ENCODE measurements at places on chromosomes 1 and 21.

DNA sequence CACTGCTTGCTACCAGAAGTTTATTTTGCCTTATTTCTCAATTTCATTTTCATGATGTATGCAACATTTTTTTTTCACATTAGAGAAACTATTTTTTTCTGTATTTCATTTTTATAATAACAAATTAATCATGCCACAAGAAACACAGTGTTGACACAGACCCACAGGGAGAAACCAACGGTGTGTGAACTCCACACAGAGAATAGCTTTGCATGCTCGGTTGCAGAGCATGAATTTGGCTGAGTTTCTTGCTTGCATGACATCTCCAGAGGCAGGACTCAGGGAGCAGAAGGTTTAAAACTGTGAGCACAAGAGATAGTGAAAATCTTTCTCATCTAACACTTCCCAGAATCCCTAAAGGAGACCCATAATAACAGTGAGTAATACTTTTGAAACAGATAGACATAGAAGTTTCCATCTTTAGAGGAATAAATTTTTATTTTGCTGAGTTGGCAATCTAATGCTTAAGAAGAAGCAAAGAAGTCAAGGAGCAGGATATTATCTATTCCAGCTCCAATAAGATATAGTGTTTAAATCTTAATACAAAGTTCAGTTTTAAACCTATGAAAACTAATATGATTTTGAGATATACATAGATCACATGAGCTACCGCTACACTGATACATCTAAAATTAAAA lies 890.9 kb downstream of the MRPL39 start:
- no peak for DNase-seq

GRCh38 chr1:206435445-206435844 lies 34.8 kb upstream of the IKBKE start:
- no peak for DNase-seq

GRCh38 chr1:208136459-208137182 lies 107.6 kb downstream of the PLXNA2 start:
- no peak for DNase-seq

DNA sequence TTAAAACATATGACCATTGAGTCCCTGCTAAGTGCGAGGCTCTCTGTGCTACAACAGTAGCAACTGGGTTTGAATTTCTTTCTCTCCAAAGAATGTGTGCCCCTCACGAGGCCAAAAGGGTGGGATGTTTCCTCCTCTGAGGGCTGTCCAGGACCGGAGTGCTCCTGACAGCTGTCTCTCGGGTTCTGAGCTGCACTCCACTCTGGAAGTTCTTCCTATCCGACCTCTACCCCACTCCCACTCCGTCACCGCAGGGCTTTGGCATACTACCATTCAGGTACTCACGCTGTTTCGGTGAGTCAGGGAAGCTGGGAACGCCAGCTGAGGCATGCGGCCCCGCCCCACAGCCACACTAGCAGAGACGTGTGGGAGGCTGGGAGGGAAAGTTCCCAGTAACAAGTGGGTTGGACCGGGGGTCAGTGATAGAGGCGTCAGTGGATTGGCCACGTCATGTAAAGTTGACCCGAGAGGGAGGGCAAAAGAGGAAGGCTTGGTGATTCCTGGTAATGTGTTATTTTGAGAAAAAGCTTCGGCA lies 705 bp upstream of the SLC50A1 start:
- peak; percentile 28 for DNase-seq

- DNase-seq = no peak
These were observed 44.2 kb downstream of the MAP3K7CL start for GRCh38 chr21:29174607-29175013.

- no peak for DNase-seq
These were observed 3.2 kb upstream of the NPL start for GRCh38 chr1:182786223-182786994.

DNA sequence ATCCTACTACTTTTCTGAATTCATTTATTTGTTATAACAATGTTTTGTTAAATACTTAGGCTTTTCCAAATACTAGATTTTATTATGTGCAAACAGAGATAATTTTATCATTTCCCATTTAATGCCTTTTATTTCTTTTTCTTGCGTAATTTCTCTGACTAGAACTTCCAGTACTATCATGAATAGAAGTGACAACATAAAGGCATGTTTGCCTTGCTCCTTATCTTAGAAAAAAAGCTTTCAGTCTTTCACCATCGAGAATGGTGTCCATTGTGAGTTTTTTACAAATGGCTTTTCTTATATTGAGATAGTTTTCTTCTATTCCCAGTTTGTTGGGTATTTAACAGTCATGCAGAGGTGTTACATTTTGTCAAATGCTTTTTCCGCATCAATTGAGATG lies 453.1 kb upstream of the ZP4 start:
- no peak for DNase-seq

DNA sequence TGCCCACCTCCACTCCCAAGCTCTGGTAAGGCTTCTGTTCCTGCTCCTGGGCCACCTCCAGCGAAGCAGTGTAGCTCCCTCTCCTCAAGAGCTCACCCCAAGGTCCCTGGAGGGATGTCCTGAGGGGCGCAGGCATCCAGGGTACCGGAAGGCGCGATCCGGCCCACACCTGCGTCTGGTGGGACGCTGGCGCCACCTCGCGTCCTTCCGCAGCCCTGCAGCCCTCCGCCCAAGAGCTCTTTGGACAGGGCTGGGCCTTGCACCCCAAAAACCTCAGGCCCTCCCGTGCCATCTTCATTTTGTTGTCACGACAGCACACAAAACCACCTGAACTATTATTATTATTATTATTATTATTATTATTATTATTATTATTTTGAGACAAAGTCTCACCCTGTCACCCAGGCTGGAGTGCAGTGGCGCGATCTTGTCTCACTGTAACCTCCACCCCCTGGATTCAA lies 49.2 kb upstream of the PAX7 start:
- DNase-seq = no peak

GRCh38 chr1:27724961-27725373 lies 794 bp upstream of the FAM76A start:
- no peak for DNase-seq

DNA sequence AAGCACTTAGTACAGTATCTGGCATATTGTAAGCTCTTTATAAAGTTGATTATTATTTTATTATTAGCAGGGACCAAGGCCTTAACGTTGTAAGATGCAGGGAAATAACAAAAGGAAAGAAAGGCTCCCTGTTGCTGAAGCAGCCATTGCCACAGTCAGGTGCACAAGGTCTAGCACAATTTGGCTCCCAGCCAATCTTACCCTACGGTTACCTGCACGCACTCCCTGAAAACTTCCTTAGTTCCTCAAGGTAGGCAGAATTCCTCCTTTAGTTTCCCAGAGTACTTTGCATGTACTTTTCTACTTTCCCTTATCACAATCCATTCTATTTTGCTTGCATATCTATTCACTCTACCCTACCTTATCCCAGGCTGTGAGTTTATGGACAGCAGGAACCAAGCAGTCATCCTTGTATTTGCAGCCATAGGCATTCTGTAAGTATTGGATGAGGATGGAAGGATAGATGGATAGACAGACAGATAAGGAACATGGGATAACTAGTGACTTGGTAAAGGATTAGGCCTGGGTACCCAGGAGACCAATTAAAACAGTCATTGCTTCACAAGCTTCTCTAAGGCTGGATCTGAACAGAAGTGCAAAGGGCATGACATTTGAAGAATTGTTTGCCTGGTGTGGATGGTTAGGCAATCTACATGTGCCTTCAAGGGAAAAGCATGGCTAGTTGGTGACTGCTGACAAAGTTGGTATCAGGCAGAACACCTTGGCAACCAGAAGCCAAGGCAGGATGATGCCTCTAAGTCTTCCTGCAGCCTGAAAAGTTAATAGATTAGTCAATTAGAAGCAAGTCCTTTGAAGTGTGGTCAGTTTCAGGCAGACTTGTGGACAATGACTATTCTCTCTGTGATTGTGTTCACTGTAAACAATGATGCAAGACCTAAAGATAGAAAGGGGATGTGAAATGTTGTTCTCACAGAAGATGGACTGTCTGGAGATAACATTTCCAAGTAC lies 20.8 kb upstream of the JAK1 start:
- DNase-seq = no peak

DNA sequence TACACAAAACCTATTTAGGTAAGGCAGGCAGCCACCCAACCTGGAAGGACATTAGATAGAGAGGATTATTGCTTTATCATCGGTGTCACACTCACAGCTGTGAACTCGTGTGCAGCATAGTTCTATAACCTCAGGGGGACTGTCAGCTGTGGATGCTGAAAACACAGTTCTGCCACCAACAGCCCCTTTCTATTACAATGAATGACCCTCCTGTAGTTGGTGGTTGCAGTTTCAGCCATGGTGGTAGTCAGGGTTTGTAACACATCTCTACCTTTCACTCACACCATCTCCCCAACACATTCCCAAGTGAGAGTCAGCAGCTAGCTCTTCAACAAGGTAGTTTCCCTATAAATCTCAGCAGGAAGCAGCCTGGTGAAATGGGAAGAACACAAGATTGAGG lies 136.8 kb downstream of the ZC3H11B start:
- DNase-seq = no peak

DNA sequence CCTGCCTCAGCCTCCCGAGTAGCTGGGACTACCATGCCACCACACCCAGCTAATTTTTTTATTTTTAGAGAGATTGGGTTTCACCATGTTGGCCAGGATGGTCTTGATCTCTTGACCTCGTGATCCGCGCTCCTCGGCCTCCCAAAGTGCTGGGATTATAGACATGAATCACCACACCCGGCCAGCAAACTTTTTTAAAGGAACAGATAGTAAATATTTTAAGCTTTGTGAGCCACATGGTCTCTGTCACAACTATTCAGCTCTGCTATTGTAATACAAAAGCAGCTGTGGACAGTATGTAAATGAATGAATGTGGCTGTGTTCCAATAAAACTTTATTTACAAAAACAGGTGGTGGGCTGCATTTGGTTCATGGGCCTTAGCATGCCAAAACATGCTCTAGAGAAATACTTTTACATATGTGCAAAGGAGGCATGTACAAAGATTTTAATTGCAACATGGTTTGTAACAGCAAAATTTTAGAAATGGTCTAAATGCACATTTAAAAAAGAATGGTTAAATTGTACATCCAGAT lies 47.0 kb downstream of the CDCP2 start:
- DNase-seq = no peak

DNA sequence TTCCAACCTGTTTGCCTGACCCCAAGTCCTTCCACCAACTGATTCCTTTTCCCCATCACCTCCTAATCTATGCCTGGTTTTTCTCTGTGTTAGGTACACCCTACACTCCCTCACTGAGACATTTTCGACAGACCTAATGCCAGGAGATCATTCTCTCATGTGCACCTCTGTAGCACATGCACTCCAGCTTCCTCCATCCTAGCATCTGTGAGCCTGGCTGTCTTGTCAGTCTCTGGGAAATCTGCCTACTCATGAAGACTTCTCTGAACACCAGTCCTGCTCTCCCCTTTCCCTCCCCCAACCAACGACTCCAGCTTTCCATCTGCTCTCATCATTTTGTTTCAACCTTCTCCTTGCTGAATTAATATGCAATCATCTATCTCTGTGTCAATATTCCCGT lies 987 bp downstream of the MED8 start:
- DNase-seq = no peak

- DNase-seq = no peak
These were observed 134.1 kb downstream of the ZC3H11B start for GRCh38 chr1:219478811-219479210.

- no peak for DNase-seq
These were observed 24.8 kb upstream of the TTC34 start for GRCh38 chr1:2826316-2826715.

DNA sequence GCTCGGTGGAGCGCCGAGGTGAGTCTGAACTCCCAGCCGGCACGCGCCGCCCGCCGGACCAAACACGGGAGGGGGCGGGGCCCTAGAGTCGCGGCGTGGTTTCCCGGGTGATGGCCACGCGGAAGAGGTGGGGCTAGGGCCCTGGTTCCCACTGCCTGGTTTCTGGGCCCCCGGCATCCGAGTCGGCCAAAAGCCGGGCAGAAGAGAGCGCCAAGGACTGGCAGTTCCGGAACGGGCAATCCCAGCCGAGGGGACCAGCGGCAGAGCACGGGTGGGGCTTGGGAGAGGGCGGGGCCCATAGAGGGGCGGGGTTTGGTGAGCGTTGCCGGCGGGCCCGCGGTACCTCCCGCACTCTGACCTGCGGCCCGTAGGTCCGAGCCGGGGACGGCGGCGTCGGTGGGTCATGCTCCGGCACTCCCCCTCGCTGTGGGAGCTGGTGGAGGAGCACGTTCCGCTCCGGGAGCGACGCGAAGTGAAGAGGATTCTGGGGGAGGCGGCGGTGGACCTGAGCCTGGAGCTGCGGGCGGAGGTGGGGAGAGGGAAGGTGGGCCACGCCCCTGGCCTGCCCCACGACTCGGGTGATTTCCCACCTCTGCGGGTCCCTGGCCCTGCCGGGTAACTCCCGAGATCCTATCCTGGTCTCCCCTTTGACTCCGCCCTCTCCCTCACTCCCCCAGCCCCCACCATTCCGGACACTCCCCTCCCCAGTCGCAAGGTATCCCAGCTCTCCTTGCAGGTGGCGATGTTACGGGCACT lies at the start of gene CCDC24:
CCDC24 (plus strand) TSS at position 124 of the 756 bp plus-strand sequence; CDS start at position 404, 280 bp downstream.
- DNase-seq = peak; percentile 40

DNA sequence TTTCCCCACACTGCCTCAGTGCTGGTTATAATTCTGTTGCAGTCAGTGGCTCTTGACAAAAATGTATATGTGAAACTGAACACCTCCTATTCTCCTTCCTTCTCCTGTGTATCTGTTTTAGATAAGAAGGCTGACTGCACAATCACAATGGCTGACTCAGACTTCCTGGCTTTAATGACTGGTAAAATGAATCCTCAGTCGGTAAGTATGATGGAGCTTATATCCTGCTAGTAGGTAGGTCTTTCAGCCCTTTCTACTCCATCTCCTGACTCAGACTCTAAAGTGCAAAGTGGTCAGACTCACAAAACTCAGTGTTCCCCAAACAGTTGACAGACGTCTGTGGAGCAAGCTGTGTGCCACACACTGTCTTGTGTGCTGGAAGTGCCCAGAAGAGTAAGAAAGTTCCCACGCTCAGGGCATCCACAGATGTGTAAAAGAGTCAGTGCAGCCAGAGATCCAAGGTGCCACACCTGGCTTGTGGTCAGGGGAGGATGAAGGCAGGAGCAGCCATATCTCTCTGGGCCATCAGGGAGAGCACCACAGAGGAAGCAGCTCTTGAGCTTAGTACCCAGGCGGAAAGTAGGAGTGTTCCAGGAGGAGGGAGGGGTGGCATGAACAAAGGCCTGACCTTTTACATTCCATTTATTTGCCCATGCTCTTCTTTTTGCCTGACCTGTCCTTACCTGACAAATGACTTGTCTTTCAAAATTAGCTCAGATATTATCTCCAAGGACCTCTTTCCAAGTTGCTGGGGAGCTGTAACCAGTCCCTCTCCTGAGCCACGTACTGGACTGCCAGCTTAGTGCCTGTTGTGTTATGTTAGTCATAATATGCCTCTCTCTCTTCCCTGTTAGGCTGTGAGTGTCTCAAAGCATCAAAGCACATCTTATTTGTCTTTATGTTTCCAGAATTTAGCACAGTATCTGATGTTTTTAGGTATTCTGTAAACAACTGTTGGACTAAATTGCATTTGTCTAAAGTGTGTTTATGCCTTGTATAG lies 14.0 kb upstream of the PODN start:
- DNase-seq = no peak
